ENCODE measurements at places on chromosomes 7 and 10.

- no peak for DNase-seq
These were observed 186.8 kb downstream of the USP6NL start for GRCh38 chr10:11424456-11425295.

GRCh38 chr10:24383681-24384106, 174.8 kb downstream of the KIAA1217 start:
- DNase-seq: no peak

DNA sequence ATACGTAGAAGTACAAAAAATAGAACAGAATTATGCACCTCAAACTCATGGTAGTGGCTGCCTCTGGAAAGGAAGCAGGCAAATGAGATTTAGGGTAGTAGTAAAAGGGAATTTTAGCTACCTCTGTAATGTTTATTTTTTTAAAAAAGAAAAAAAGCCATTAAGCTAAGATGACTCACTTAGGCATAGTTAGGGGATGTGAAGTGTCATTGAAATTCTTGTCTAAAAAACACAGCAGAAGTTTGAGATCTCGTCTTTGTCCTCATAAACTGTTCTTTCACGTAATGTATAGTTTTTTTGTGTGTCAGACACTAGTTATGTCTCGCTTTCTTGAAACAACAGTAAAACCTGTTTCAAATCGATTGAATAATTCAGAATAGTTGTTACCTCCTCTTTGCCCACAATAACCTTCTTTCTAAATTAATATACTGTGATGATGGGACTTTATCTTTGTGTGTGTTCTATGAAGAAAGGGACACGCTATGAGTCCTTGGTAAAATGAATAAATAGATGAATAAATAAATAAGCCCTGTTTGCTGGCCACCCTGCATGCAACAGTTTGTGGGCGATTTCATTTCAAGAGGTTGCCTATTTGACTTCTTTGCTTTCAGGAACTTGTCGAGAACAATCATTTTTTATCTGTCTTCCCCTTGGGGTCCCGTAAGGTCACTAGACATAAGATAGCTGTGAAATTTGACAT, 14.5 kb upstream of the FBXW4 start:
- no peak for DNase-seq

DNA sequence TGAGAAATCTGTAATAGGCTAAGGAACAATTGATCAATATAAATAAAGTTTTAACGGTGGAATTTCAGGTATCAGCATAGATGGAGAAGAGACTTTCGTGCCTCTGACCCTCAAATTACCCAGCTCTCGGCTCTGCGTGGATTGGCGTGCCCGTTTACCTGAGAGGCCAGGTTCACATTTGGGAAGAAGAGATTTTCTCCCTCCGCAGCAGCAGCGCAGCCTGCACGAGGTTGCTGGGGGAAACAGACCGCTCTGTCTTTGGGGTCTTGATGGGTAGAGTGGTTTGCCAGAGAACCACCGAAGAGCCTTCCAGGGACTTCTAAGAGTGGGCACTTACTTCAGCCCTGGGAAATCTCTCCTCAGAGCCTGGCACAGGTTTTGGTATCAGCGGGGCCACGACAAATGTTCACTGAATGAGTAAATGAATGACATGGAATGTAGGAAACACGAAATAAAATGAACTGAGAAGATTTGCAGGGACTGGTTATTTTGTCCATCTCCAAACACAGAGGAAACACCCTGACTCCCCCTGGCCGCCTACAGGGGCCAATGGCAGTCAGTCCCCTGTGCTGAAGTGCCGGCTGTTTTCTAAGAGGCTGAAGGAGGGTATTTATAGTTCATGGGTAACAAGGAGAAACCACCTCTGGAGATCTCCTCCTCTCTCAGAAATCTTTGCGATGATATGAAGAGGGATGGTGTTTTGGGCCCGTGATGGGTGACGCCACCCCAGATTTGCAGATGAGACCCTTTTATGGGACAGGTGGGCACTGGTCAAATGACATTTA, 338.5 kb downstream of the ADARB2 start:
- DNase-seq: no peak

- DNase-seq: no peak
These were observed 184.8 kb downstream of the NPSR1 start for GRCh38 chr7:34842782-34843181.

DNA sequence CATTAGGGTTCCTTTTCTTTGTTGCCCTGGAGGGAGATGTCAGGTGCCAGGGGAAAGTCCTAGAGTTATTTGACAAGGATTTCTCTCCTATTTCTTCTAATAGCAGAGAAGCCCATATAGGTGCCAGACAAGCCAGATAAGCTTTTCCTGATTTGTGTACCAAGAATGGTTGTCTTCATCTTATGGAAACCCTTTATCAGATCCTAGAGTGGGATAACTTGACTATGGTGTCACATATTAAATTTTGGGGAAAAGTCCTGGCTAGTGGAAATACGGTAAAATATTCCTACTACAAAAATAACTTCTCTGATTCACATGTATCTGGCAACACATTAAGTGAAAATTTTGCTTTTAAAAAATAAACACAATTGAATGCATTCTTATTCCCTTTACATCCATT, 1.2 kb downstream of the OR2A12 start:
- no peak for DNase-seq

GRCh38 chr10:31833753-31834152, 94.9 kb downstream of the ARHGAP12 start:
- no peak for DNase-seq

- DNase-seq: no peak
These were observed 58.1 kb downstream of the FHIP2A start for GRCh38 chr10:114879541-114880158.

GRCh38 chr10:93535293-93535692, 31.2 kb upstream of the FFAR4 start:
- DNase-seq: no peak

GRCh38 chr10:46094197-46094500, 48.1 kb upstream of the MSMB start:
- no peak for DNase-seq

GRCh38 chr10:43093423-43094076, 16.7 kb downstream of the RET start:
- DNase-seq: no peak

DNA sequence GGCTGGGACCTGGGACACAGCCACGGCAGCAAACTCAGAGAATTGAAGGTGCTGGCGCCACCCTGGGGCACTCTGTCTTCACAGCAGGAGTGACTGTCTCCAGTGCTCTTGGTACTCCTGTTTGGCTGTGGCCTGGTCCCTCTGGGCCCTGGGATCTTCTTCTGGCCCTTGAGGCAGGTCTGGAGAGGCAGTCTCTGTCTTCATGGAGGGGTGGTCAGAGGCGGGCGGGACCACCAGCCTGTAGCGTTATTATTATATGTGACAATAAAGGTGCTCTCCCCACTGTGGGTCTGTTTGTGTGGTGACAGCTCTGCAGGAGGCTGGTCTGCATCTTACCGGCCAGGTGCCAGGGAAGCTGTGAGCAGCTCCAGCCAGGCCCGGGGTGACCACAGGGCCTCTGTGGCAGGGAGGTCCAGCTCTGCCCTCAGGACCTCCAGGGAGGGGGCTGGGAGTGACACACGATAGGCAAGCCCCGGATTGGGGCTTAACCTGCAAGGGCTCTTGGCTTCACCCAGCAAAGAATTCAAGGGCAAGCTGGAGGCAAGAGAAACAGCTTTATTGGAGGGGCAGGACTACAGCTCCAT, 70.3 kb downstream of the MYL10 start:
- DNase-seq: no peak

GRCh38 chr10:126671402-126671975, 996 bp upstream of the C10orf90 start:
- DNase-seq: no peak

DNA sequence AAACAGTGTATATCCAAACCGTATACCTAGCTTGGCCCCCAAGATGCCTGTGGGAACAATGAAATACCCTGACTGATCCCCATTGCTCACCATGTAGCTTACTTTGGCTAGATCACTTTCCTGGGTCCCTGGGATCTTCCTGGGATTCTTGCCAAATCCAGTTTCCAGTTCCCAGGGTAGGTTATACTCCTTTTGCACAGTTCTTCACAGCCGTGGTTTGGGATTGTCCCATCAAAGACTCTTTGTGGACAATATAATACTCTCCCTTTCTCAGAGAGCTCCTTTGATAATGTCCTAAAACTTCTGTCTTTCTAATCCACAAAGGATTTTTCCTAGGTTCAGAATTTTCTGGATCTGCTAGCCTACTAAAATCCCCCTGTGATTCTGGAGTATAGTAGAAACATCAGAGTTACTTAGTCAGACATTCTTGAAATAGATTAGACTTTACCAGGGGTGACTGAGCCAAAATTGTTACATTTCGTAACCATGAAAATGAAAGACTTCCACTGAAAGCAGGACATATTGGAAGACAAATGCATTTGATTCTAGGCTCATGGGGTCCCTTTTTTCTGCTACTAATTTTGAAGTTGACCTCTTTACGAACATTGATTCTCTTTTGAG, 388.3 kb upstream of the ETV1 start:
- DNase-seq: no peak

DNA sequence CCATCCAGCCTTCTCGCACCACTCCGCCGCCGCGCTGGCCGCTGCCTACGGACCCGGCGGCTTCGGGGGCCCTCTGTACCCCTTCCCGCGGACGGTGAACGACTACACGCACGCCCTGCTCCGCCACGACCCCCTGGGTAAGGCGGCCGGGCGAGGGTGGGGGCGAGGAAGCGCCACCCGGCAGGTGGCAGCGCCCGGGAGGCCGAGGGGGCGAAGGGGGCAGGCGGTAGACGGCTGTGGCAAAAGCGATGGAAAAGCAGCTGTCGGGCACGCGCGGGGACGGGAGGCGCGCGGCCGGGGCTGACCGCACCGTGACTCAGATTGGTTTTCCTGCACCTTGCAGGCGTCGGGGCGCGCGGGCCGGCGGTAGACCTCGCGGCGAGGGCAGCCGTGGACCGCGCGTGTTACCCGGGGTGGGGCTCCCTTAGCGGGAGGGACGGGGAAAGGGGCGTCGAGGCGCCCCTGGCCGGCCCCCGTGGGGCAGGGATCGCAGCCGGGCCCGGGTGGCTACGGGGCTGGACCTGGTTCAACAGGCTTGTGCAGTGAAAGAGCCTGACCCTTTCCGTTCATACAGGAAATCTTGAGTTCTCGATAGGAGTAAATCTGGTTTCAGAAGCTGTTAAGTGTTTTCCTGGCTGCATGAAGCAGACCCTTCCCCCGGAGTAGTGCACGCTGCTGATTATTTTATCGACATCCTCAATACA, 608 bp downstream of the HHEX start:
- DNase-seq: peak; percentile 45

GRCh38 chr10:89837165-89838043, 136.0 kb downstream of the KIF20B start:
- no peak for DNase-seq

- DNase-seq: no peak
These were observed 2.1 kb upstream of the HOXA1 start for GRCh38 chr7:27097686-27098577.

DNA sequence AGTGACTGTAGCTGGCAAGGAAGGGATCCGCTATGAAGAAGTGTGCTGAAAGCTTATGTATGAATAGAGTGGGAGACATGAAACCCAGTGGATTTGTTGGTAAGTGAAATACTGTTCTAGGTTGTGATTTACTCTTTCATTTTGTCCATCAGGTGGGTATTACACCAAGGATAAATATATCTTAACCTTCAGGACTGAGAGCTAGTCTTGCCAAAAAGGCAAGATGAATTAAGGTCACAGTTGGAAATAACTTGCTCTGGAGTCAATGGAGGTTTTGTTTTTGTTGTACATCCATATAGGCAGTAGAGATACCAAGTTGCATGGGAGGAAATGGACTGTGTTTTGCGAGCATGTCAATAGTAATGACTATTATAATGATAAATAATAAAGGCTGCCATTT, 190.6 kb downstream of the TMEM178B start:
- no peak for DNase-seq

DNA sequence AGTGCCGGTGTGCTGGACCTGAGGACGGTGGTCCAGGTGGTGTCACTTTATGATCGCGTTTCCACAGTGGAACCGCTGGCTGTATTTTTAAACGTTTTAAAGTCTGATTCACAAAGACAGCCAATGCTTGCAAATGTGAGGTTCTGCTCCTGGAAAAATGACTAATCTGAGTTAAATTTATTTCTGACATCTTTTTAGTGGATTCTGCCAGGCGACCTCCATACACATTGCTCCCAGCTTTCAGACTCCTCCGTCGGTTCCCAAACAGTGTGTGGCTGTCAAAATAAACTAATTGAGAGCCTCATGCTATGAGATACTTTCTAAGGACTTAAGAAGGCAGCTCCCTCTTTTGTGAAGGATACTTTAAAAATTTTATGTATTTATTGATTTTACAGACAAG, 12.7 kb upstream of the TTYH3 start:
- no peak for DNase-seq

- no peak for DNase-seq
These were observed 9.8 kb downstream of the HSPA12A start for GRCh38 chr10:116732573-116732972.

DNA sequence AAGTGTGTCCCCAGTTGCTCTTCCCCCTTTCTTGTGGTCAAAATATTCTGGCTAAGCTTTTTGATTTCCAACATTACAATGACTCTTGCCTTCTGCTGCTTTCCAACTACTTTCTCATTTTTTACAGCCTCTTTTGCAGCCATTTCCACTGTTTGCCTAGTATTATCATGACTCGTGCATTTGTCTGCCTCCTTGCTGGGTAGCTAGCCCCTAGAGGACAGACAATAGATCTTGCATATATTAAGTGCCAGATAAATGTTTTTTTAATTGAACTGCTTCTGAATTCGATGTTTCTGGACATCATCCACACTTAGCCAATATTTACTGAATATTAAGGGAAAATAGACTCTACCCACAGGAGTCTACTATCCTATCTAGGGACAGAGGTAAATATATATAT, 124.5 kb downstream of the POU6F2 start:
- DNase-seq: no peak

GRCh38 chr10:21449288-21449966, 76.1 kb downstream of the SKIDA1 start:
- no peak for DNase-seq

DNA sequence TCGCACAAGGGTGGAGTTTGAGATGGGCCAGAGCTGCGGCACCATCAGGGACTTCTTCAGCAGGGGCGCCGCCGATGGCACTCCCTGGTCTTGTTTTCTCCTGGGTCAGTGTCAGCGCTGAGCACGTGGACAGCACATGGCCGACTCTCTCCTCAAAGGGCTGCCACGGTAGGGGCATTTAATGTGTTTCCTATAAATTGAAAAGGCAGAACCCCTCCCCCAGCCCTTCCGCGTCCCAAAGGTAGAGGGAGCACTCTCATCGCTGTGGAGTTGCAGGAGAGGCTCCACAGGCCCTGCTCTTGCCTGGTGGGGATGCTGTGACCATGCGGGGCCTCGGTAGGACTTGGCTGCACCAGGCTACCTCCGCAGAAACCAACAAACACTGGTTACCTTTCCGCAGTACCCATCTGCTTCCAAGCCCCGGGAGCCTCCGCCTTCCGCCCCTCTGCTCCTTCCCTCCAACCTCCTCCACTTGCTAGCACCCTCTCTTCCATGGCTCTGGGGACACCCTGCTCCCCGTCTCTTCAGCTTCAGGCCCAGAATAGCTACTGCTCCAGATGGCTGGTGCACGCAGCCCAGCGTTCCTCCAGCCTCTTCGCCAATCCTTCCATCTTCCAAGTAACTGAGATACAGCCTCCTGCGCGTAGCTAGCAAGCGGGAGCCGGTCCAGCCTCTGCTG, 166.3 kb upstream of the ADCY1 start:
- DNase-seq: no peak

- DNase-seq: no peak
These were observed 694.1 kb downstream of the ANKRD7 start for GRCh38 chr7:118918556-118918955.
